ENCODE measurements at places on chromosomes 3 and 15.

DNA sequence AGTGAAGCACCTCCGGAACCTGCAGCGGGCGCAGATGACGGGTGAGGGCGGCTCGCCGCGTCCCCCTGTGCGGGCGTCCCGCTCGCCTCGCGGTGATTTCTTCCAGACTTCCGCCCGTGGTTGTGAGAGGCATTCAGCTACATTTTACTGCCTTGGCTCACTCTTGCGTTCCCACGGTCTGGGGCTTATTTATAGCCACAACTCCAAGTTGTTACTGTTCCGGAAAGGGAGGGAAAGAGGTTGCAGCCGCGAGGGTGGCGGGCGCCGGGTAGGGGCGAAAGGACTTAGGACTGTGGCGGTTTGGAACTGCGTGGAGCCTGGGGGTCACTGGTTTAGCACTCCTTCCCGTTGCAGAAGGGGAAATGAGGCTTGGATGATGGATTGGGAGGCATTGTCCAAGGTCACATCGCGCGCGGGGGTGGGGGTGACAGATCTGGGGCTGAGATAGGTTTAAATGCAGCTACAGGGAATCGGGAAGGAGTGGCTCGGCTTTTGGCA lies 1.1 kb downstream of the HES1 start:
- DNase-seq, result peak; percentile 70

GRCh38 chr3:5013021-5013906 lies 34.0 kb downstream of the BHLHE40 start:
- DNase-seq, result peak; percentile 60

GRCh38 chr3:46559091-46559704 lies 6.9 kb downstream of the LRRC2 start:
- peak; percentile 49 for DNase-seq

DNA sequence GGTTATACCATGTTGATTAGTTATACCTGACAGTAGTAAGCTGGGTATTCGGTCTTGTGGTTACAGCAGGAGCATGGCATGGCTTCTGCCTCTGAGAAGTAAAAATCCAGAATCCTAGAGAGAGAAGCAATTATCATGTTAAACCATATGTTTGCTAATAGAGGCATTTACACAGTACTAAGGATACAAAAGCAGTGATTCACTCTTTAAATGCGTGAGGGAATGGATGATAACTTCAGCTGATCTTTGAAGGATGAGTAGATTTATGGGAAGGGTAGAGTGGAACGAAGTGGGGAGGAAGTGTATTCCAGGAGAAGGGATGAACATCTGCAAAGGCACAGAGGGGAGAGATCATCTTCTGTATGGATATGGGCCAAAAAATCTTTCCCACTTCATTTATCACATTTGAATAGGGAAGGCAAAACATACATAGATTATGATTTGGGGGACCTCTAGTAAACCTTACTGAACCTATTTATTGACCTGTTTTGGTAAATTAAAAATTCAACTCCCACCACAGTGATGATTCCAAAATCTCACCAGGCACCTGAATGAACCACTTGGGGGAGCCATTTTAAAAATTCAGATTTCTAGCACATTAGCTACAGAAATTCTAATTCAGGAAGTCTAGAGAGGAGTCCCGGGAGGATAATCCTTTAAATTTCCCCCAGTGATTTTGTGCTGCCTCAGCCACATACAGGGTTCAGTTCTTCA lies 35.1 kb downstream of the IGSF10 start:
- DNase-seq, result no peak

- DNase-seq, result no peak
These were observed 36.0 kb upstream of the ULK4 start for GRCh38 chr3:41997702-41998550.

DNA sequence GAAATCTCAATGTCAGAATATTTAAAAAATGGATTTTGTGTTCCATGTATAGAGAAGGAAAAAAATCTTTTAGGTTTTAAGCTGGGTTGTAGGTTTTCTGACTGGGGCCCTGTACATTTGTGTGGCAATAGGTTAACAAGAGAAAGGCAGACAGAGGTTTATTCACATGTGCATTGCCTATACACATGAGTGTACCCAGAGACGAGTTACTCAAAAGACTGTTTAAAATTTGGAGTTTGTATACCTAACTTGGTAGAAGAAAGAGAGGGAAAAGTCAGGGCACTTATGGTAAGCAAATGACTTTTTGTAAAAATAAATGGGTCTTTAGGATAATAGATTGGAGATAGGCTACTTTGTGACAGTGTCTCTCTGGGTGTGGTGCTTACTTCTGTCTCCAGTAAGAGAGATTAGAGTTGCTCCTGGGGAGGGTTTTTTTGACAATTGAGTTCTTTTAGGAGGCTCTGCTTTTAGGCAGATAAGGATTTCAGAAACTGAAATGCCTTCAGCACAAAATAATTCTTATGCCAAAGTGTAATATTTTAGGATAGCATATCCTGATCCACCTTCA lies 225.2 kb downstream of the TCF12 start:
- no peak for DNase-seq

Measured in small intestine (tissue), 16 donors.